ENCODE measurements at places on chromosomes 2 and 18.

GRCh38 chr2:154439156-154439555 is 259.3 kb upstream of the KCNJ3 start:
- no peak for DNase-seq

- DNase-seq: no peak
Observed at GRCh38 chr2:139354518-139354917, 574.3 kb upstream of the NXPH2 start.

DNA sequence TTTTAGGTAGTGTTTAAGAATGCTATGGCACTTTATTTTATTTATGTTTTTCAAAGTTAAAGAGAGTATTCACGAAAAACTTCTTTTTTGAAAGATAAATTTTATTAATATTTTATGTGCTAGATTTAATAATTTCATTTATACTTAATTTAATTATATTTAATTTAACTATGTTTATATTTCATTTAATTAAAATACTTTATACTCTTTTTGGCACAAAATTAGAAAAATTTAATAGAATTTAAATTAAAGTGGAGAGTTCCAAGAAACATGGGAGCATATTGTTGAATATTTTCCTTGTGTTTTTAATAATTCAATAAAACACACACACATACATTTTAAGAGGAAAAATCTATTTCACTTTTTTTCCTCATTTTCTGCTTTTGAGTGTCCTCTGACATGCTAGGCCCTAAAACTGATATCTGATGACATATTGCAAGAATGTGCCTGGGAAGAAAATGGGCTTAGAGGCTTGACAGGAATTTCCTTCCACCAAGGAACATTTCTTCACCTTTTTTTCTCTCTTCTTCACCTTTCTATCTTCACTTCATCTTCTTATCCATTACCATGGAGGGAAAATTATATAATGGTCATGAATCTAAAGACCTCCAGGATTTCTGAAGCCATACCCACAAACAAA is 15.4 kb downstream of the ARHGAP28 start:
- no peak for DNase-seq

- DNase-seq: no peak
Observed at GRCh38 chr18:78754311-78755043, 225.1 kb upstream of the SALL3 start.

- DNase-seq: no peak
Observed at GRCh38 chr18:46481847-46482245, 175.2 kb downstream of the LOXHD1 start.

GRCh38 chr2:68878753-68879152 is 7.6 kb upstream of the BMP10 start:
- no peak for DNase-seq

DNA sequence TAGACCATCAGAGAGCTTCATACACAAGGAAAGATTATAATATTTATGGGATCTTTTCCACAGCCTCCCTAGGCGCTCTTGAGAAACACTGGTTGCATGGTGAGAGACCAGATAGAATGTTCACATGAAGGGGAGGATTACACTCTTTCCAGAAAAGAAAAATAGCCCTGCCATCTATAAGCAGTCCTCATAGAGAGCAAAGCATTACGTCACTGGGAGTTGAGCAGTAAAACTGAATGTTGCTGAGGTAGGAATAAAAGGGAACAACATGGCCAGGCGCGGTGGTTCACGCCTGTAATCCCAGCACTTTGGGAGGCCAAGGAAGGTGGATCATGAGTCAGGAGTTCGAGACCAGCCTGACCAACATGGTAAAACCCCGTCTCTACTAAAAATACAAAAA is 1934.3 kb downstream of the SUCLG1 start:
- DNase-seq: no peak

- DNase-seq: no peak
Observed at GRCh38 chr2:223003191-223003590, 48.8 kb upstream of the KCNE4 start.
